ENCODE measurements at places on chromosomes 3 and 15.

- DNase-seq, result peak; percentile 14
Measured at GRCh38 chr3:153927107-153927506, 194.1 kb upstream of the ARHGEF26 start.

DNA sequence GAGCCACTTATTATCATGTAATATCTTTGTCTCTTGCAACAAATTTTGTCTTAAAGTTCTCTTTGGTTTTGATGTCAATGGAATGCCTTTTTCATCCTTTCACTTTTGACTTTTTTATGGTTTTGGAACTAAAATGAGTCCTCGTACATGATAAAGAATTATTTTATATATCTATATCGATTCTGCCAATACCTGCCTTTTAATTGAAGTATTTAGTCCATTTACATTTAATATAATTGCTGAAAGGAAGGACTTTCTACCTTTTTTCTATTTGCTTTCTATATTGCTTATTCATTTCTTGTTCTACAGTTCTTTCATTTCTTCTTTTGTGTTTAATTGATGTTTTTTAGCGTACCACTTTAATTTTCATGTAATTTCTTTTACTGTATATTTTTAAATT is 32.8 kb downstream of the GABRA5 start:
- no peak for DNase-seq

GRCh38 chr3:103181160-103181559 is 746.3 kb downstream of the ZPLD1 start:
- no peak for DNase-seq

DNA sequence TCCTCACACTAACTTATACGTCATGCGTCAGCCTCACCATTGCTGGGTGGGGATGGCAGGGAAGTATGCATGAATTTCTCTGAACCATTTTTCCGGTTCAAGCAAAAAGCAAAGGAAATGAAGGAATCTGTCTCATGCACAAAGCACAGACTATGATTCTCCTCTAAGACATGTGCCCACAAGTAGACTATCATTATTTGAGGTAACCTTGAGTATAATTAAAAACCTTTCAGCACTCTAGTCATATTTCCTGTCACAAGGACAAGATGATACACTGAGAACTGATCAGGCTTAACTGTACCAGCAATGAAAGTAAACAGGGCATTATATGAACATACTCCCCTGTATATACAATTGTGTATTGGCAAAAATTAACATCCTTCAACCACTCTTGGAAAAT is 56.7 kb upstream of the TSC22D2 start:
- no peak for DNase-seq

DNA sequence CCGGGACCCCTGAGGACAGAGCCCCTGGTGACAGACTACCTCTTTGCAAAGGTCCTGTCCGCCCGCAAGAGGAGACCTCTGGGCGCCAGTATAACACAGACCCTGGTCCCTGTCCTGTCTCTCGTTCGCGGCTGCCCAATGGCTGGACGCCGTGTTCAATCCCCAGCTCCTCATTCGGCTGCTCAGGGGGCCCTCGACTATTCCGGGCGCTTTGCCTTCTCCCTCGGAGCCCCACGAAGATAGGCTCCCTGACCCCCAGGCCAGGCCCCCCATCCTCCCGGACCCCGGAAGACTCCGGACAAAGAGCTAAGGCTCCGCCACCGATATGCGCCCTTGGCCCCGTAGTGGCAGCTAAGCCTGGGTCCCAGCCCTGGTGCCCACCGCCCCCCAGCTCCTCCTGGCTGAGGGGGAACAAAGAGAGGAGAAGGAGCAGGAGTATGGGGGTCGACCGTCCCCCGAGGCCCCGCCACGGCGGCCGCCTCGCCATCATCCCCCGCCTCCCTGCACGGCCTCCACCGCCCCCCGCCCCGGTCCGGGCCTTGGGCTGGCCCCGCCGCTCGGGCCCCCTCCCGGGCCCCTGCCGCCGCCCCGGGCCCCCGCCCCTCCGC is 437 bp downstream of the CELSR3 start:
- DNase-seq, result no peak

DNA sequence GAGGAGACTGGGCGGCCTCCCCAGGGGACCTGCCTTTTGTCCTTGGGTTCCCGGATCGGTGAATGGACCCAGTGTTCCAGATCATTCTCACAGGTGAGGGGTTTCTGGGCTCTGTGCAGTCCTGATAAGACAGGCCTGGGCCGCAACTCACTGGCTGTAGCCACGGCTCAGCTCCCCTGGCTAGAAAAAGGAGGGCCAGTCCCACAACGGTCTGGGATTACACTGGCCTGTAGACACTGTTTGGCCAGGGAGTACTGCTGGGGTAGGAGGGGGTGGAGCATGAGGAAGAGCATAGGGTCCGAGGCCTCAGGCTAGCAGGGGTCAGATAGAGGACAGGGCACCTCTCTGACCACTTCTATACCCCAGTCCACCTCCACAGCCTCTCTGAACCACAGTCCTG is 21.0 kb upstream of the TICRR start:
- DNase-seq, result no peak

- no peak for DNase-seq
Measured at GRCh38 chr3:190174471-190174870, 53.8 kb upstream of the P3H2 start.

DNA sequence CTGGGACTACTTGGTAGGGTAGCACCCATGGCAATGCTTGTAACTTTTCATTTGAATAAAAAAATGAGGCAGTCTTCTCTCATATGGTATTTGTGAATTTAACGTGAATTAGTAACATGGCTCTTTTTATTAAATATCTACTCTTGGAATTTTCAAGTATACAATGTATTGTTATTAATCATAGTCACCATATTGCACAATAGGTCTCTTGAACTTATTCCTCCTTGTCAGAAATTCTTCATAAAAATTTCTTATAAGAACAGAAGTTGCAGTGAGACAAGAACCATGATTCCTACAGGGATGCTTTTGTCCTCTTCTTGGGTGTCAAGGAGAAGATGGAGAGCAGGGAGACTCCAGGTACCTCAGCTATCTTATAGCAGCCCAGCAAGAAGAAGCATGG is 203.8 kb upstream of the FEZF2 start:
- no peak for DNase-seq

- no peak for DNase-seq
Measured at GRCh38 chr15:57651445-57651844, 55.1 kb upstream of the POLR2M start.

GRCh38 chr3:181174676-181175233 is 185.2 kb upstream of the DNAJC19 start:
- no peak for DNase-seq

DNA sequence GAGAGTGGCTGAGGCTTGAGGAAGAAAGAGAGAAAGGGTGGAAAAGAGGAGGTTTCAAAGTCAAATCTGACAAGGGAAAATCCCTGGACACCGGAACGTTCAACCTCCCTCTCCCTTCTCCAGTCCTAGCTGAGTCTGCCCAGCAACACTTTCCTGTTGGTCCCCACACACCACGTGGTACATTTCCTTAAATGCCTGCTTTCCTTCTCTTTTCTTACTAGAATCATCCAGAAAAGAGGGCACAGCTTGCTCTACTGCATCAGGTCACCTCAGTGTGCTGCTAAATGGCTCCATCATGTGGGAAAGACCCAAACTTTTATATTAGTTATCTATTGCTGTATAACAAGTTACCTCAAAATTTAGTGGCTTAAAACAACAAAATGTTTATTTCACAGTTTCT is 181.2 kb downstream of the NECTIN3 start:
- peak; percentile 29 for DNase-seq

DNA sequence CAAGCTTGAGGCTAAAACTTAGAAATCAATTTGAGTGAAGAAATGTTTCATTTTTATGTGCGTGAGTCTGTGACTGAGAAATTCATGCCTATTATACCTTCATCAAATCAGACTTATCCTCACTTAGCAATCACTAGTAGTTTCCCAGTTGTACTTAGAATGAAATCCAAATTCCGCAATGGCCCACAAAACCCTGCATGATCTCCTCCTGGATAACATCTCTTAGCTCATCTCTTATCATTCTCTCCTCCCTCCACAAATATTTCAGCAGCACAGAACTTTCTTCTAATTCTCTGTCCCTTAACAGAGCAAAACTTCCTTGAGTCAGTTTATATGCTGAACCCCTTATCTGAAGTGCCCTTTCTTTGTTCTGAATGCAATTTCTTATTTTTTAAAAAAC is 198.8 kb upstream of the TGFBR2 start:
- DNase-seq, result no peak

- no peak for DNase-seq
Measured at GRCh38 chr15:65369651-65370050, 8.2 kb downstream of the IGDCC3 start.

- no peak for DNase-seq
Measured at GRCh38 chr3:101687142-101687931, 819 bp upstream of the RPL24 start.

DNA sequence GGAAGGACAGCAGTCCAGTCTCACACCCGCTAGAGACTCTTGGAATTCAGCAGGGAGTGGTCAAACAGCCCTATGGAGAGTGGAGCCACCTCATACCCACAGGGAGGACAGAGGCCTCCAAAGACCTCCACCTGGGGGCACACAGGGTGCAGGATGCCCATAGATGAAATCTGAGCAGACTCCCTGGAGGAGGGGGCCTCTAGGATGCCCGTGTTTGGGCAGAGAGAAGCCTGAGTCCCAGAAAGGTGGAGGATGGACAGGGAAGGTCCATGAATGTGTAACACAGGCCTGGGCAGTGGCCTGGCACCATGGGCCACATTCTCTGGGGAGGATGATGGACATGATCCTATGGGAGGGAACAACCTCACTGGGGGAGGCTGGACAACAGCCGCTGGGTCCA is 21.7 kb downstream of the DUSP7 start:
- DNase-seq, result no peak

DNA sequence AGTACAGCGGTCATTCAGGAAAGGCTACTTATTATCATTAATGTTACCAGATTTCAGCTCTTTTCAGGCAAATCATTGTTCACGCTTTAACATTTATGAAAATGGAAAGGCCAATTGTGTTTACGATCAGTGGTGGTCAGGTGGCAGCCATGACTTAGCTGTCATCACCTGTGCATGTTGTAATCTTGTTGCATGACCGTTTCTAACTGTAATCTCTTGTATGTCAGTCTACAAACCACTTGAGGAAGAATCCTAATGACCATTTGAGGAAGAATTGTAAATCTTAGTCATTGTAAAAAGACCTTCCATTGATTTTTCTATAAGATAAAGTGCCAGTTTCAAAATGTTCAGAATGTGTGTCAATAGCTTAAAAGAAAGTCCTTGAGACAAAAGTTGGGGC is 100.4 kb downstream of the SERPINI1 start:
- no peak for DNase-seq

- no peak for DNase-seq
Measured at GRCh38 chr15:88220443-88221335, 35.9 kb downstream of the NTRK3 start.

- DNase-seq, result no peak
Measured at GRCh38 chr3:36221975-36222374, 158.3 kb upstream of the STAC start.

DNA sequence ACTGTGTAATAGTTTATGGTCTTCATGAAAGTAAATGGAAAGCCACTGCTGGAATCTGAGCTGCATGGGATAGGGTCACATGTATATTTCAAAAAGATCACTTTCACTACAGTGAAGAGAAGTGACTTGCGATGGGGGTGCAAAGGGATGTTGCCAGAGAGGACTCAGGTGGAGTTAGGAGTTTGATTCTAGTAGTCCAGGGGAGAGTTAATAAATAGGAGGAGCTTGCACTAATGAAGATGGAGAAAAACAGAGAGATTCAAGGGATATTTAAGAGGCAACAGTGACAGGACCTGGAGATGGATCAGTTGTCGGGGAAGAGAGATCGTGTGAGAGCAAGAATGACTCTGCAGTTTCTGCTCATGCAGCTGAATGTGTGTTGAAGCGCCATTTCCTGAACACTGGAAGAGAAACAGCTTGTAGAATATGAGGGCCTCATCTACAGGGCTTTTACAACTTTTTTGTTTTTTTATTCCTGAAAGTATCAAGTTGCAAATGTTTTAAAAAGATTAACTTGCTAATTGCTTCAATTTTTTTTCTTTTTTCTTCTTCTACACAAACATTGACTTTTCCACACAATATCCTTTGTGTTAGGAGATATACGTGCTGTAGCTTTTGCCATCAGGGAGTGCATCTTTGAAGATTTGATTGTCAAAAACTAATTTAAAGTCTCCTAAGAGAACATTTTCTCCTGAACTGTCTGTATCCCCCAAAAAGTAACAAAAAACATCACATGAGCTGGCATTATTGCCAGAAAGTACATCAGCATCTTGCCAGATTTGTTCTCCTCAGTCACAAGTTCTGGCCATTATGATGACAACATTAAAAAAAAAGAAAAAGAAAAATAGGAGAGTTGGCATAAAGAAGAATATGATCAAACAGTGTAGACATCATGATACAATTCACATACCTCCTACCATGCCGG is 37.5 kb downstream of the SETMAR start:
- DNase-seq, result no peak

- DNase-seq, result no peak
Measured at GRCh38 chr3:126270145-126270811, 86.9 kb downstream of the KLF15 start.

Measured in H54 (cell line).